ENCODE measurements at places on chromosomes 12 and 14.

DNA sequence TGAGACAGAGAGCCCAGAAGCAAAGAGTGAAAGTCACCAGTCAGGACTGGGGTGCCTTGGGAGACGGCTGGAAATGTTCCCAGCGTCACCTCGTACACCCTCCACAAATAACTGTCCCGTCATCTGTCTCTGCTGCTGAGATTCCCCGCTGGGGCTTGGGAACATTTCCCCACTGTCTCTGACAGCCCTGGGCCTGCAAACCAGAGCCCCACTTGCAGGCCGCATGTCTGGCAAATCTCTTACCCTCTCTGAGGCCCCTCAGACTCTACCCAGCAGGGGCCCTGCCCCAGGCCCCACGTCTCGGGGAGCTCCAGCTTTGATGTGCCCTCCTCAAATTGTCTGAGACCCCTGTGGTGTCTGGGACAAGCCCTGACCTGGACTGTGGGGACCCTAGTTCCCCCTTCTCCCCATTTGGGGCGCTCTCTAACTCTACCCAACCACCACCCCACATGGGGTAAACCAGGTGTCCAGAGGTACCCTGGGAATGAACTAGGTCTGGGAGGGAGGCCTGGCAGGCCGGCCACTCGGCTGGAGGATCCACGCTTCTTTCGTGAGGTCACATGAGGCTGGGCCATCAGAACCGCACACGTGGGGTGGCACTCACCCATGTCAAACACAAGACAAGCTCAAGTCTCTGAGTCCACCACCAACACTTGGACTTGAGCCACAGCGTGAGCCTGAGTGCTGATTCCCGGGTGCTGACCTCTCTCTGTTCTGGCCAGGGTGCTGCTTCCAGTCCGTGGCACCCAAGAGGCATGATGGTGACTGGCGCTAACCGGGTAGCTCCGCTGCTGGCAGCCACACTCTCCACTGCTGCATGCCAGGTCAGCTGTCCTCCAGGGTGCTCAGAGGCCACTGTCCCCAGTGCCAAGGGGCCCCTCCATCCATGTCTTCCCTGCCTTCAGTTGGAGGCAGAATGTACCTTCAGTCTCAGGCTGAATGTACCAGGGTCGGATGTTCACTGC lies 59.8 kb downstream of the DIO3 start:
- DNase-seq, result no peak

GRCh38 chr14:103104654-103105452 lies 10.3 kb downstream of the EXOC3L4 start:
- peak; percentile 67 for DNase-seq

DNA sequence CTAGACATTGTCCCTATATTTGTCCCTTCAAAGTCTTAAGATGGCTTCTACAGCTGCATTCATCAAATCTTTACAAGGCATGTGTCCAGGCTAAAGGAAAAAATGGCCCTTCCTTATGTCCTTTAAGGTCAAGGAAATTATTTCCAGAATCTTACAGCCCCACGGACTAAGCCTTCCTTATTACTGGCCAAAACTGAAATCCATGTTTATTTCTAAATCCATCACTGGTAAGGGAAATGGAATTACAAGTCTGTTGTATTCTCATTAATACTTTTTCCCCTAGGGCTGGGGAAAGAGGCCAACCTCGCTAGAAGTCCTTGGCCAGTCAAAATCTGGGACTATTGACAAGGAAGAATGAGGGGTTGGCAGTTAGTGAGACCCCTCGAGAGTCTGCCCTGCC lies 252.5 kb downstream of the TMEM132C start:
- no peak for DNase-seq

DNA sequence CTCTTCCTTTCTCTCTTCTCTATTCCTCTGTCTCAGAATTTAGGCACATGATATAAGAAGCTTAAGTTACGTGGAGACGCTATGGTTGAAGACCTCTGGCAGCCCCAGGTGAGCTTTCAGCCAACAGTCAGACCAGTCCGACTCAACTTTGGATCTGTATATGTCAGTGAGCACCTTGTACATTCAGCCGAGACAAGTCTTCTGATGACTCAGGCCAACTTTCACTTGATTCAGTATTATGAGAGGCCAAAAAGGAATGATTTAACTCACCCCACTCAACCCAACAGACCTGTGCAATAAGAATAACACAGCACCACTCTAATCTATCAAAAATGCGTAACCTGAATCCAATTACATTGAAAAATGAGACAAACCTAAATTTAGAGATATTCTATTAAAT lies 47.5 kb upstream of the FOXG1 start:
- DNase-seq, result no peak

All from activated CD4-positive, alpha-beta T cell treated with anti-CD3 and anti-CD28 coated beads for 4 hours (primary cell).